ENCODE measurements at places on chromosomes 1 and 21.

DNA sequence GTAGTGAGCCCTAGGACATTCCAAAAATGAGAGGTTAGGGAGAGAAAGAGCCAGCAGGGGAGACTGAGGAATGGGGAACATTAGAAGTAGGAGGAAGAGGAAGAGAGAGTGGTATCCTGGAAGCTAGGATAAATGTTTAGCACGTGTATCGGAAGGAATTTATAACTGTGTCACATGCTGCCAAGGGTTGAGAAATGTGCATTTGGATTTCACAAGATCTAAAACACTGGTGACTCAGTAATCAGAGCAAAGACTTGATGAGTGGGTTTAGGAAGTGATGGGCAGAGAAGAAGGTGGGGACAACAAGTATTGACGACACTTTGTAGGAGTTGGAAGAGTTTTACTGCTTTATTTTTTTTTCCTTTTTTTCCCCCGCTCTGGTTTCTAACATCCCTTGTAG, 193.9 kb downstream of the FMN2 start:
- DNase-seq: no peak

DNA sequence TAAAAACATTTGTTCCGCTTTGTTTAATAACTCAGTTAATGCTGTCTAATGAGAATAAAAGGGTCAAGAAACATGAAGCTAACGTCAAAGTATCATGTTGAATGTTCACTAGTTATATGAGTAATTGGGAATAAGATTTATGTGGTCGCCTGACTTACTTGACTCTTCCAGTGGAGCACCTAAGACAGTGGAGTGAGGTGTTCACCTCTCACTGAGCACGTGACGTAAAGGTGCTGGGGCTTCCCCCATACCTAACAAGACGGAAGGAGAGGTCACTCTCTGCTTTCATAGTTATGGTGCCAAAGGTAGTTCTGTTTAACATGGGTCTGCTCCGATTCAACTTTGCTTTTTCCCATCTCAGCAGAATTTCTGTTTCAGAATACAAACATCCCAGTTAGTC, 686 bp downstream of the KMO start:
- DNase-seq: no peak

DNA sequence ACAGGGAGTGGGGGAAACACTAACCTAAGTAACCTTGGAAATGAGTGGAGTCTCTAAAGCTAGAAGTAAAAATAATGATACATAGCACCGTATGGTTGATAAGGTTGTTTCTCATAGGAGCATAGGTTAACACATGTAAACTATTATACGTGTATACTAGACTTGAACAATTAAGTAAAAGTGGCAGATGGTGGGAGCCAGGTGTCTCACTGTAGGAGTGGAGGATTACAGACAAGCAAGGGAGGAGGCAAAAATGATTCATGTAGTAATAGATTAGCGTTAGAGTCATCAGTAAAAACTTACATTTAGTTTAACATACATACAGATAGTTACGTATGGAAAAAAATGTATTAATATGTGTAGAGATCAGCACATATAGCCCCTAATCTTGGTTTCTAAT, 138.4 kb upstream of the DSCAM start:
- DNase-seq: no peak

DNA sequence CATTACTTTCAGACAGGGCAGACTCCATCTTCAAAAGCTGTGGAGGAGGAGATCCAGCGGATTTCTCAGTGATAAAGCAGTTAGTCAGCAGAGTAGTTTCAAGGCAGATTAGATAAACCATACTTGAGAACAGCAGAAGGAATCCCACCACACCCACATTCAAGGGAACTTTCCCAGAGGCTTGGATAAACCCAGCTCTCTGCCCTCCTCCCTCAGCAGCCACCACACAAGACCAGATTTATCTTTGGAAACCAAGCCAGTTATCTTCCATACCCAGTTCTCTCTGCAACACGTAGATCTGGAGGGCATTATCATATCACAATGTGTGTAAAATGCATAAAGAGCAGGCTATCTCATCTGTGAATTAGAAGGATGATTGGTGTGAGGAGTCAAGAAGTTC, 40.2 kb downstream of the GFI1 start:
- DNase-seq: no peak

- no peak for DNase-seq
These were observed 56.1 kb downstream of the NPHP4 start for GRCh38 chr1:5936126-5936525.

- DNase-seq: no peak
These were observed 208.4 kb downstream of the HHIPL2 start for GRCh38 chr1:222339376-222339947.

DNA sequence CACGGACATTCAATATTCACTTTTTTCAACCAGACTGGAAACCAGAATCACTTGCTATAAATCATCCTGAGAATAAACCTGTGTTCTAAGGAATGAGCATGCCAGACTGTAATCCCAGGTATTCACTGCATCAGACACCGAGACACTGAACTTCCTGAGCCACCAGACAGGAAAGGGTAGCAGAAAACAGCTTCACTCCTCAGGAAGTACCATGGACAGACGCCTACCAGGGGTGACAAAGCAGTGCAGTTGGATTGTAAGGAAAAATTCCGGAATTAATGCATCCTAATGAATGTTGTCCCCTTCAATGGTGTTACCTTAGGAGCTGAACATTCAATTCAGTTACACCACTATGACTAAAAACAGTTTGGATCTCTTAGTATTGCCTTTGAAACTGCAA, 156.1 kb downstream of the PIGK start:
- no peak for DNase-seq

GRCh38 chr1:115136706-115137105, 47.4 kb upstream of the TSPAN2 start:
- DNase-seq: no peak

DNA sequence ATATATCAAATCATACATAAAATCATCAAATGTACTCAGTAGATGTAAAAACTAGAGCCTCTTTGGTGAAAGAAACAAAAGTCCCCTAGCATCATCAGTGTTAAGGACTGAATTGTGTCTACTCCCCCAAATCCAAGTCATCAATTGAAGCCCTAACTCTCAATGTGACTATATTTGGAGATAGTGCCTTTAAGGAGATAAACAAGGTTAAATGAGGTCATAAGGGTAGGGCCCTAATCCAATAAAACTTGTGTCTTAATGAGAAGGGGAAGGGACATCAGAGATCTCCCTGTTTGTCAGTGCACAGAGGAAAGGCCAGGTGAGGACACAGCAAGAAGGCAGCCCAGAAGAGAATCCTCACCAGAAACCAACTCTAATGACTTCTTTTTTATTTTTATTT, 33.5 kb downstream of the USP24 start:
- DNase-seq: no peak

GRCh38 chr1:241130881-241131280, 226.1 kb downstream of the RGS7 start:
- DNase-seq: no peak

GRCh38 chr1:90513956-90514355, 203.1 kb downstream of the BARHL2 start:
- no peak for DNase-seq

DNA sequence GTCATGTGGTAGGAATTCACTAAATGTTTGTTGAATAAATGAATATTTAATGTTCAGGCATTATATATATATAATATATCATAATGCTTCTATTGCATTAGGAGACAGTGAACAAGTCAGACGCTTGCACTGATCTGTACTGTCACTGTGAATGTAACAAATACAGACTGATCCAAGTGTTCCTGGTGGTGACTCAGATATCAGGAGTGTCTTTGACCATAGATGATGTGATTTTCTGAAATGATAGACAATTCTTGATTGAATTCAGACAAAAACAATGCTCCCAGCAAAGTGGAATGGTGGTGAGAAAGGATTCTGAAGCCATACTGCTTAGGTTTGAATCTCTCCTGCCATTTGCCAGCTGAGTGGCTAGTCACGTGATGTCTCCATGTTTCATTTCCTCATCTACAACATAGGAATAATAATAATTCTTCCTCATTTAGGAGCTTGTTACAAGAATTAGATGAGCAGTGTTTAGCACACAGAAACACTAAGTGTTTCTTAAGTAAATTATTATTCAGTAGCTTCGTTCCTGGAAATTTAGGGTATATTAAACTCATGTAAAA, 71.0 kb downstream of the OLFML2B start:
- DNase-seq: no peak

GRCh38 chr1:169508432-169509338, 22.9 kb upstream of the SLC19A2 start:
- no peak for DNase-seq

DNA sequence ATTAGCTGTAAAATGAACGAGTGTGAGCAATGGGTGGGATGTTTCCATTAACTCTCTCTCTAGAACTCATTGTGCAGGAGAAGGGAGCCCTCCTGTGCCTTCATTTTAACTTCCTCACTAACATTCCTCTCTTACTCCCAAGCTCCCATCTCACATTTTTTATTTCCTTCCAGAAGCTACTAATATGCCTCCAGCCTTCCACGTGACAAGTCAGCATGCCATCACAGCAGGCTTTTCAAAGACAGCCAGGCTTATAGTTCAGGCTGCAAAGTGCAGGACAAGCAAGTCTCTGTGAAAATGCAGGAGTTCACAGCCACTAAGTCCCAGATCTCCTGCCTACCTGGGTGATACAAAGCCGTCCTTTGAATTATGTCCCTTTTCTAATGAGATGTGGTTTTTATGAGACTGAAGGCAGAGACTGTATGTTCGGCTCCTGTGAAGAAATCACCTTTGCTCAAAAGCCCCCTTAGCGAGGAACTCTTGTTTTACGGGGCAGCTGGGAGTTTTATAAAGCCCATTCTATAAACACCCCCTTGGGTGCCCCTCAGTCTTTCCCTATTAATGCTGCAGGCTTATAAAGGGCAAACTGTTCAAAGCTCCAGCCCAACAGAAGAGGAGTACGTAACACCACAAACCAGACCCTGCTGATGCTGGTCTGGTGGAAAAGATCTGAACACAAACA, 14.8 kb upstream of the ANGPTL7 start:
- no peak for DNase-seq

- DNase-seq: no peak
These were observed 144.0 kb downstream of the PGBD5 start for GRCh38 chr1:230282157-230282556.

GRCh38 chr1:201213926-201214325, 23.3 kb downstream of the IGFN1 start:
- no peak for DNase-seq

- DNase-seq: peak; percentile 73
These were observed 17.2 kb upstream of the CXADR start for GRCh38 chr21:17495680-17496079.

DNA sequence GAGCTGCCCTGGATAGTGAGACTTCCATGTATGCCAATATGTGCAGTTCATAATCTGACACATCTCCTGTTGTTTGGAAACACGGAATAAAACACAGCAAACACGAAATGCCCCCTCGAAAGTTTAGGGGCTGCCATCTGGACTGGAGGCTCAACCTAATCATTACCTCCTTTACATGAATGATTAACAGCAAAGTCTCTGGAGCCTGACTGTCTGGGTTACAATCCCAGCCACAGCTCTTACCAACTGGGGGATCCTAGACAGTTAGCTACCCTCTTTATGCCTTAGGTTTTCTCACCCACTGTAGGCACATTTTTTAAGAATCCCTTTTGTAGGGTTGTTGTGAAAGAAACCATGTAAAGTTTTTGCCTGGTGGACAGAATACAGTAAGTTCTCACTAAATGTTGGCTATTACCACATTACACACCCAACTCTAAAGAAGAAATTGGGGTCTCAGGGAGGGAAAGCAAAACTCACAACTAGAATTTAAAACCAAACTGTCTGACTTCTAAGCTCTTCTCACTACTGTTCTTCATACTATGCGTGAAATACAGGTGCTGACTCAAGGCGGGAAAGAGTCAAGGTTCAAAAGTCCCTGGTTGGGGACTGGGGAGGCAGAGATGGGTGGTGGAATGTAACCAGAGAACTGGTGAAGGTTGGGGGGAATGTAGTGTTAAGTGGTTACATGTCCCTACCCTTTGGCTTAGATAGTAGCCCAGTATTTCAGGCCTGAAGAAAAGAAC, 24.2 kb downstream of the CYP4A22 start:
- DNase-seq: no peak

DNA sequence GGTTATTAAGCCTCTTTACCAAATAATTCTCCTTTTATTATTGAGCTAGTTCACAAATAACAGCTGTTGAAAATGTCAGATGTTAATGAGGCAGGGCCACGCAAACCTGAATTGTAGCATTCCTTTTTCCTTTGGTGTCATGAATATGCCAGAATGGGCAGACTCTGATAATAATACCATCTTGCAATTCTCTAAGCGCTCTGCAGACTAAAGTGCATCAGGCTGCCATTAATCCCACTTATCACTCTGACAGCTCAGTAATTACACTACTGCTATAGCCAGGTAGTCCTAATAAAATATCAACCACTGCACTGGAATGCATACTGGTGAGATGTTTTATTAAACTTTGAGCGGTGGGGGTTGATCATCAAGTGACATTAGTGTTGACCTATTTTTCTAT, 177.7 kb downstream of the DPYD start:
- DNase-seq: no peak

DNA sequence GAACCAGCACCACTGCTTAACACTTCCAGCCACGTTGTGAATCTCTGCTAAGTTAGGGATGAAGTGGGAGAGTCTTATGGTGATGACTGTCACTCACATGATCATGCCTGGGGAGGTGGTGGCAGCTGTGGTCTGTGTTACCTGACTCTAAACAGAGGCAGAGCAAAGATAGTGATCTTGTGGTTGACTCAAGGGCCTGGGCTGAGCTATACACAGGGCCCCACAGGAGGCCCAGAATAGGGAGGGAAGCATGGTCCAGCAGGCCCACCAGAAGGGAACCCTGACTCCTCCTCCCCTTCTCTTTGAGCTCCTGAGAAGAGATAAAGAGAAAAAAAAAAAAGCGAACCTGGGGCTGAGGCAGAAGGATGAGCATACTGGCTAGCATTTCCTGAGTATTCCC, 55.0 kb downstream of the PLXNA2 start:
- no peak for DNase-seq
